ENCODE measurements at places on chromosomes 7 and 10.

GRCh38 chr7:134742688-134743350 lies 36.6 kb upstream of the CALD1 start:
- no peak for DNase-seq

DNA sequence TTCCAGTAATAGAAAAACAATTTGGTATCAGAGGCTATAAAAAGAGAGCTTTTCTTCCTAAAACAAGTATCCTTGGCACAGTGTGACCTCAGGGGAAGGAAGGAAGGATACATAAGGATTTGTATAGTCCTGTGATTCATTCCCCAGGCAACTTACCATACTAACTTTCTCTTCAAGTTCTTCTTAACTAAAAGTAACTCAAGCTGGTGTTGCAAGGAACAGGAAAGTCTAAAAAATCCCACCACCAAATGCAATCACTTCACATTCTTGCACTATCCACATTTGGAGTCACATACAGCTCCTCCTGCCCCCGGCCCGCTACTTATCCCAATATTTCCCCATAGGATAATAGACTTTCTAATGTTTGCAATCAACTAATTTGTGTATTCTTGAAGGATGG lies 84.8 kb downstream of the PRKAG2 start:
- DNase-seq, result no peak

- no peak for DNase-seq
Measured at GRCh38 chr10:5897504-5897903, 7.5 kb downstream of the FBH1 start.

GRCh38 chr10:10394933-10395658 lies 622.6 kb upstream of the CELF2 start:
- DNase-seq, result no peak

GRCh38 chr7:39379416-39379815 lies 186.8 kb upstream of the YAE1 start:
- no peak for DNase-seq

DNA sequence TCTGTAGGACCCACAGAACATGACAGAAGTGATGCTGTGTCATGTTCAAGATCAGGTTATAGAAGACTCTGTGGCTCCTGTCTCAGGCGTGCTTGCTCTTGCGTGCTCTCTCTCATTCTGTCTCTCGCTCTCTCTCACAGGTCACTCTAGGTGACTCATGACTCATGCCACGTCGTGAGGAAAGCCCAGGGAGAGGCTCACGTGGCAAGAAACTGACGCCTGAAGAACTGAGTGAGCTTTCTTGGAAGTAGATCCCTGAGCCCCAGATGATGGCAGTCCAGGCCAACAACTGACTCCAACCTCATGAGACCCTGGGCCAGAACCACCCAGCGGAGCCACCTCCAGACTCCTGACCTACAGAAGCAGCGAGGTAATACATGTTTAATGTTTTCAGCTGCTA lies 103.3 kb downstream of the DNMBP start:
- DNase-seq, result no peak
